ENCODE measurements at places on chromosomes 4 and X.
A peak's percentile ranks its signal among the peaks of the same experiment; 100 is the strongest.

DNA sequence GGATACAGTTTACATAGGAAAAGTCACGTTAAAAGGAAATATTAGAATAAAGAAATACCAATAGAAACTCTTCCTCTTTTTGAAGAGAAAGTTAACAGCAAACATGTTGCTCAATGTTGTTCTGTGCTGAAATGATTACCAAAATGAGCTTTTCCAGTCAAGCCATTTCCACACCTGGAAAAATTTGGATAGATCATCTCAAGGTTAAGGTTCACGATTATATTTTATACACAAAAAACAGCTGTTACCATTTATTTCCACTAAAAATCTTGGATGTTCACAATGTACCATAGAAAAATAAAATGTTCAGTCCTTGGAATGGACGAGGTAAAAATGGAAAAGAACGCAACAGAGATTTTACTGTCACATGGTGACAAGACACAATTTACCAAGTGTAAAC is 218.7 kb downstream of the SCFD2 start:
- no peak for DNase-seq

GRCh38 chr4:76447393-76447851 is 12.4 kb downstream of the SHROOM3 start:
- no peak for DNase-seq

GRCh38 chr4:140099983-140100382 is 54.0 kb downstream of the MAML3 start:
- DNase-seq: no peak

- DNase-seq: no peak
These were observed 136.5 kb downstream of the RNF150 start for GRCh38 chr4:140996766-140997165.

DNA sequence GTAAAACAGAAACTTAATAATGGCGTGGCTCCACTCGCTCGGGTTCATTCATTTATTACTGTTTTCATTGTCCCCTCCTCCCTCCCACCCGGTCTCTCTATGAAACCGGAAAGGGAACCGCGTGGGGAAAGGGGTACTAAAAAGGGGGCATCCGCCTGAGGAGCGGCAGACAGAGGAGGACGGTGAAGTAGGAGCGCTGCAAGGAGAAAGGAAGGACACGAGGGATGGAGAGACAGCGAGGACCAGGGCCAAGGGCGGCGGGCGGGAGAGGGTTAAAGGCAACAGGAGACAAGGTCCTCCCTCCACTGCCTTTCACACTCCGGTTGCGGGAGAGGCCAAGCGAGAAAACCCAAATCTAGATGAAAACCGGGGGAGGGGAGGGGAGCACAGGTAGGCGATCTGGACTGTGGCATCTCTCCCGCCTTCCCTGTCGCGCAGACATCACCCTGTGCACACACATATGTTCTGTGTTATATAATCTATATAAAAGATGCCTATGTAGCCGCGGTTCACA is 829 bp downstream of the ELOVL6 start:
- peak; percentile 22 for DNase-seq

- no peak for DNase-seq
These were observed 11.2 kb upstream of the MID1 start for GRCh38 chrX:10631416-10632145.

DNA sequence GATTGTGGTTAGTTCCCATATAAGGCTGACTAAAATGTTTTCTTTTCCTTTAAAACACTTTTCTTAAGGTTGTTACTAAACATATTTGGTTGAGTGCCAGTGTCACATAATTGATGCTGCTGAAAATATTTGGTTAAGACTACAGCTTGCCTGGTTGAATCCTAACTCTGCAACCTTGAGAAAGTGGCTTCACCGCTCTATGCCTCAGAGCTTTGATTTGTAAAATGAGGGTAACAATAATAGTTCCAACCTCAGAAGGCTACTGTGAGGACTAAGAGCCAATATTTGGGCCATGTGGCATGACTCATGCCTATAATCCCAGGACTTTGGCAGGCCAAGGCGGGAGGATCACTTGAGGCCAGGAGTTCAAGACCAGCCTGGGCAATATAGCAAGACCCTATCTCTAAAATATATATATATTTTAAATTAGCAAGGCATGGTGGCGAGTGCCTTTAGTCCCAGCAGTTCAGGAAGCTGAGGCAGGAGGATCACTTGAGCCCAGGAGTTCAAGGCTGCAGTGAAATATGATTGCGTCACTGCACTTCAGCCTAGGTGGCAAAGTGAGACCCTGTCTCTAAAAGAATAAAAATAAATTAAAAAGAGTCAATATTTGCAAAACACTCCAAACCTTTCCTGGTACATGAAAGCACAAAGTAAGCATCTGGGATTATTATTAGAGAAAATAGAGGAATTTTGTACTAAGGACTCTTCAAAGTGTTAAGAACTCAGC is 7.1 kb upstream of the NEIL3 start:
- DNase-seq: no peak

- no peak for DNase-seq
These were observed 476.9 kb upstream of the SLIT2 start for GRCh38 chr4:19774690-19775256.

GRCh38 chr4:74547042-74547441 is 102.1 kb downstream of the AREG start:
- no peak for DNase-seq

DNA sequence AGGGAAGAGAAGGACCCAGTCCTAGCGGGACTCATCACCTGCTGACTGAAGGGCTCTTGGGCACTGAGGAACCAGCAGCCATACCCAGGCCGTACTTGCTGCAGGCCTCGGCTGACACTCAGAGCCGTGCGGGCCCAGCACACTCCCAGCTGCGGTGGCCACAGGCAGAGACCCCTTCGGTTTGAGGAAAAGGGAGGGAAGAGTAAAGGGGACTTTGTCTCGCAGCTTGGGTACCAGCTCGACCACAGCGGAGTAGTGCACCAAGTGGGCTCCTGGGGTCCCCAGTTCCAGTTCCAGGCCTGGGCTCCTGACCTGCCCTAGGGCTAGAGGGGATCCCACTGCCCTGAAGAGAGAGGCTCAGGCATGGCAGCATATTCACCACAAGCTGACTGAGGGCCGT is 17.9 kb upstream of the OPN1LW start:
- no peak for DNase-seq

DNA sequence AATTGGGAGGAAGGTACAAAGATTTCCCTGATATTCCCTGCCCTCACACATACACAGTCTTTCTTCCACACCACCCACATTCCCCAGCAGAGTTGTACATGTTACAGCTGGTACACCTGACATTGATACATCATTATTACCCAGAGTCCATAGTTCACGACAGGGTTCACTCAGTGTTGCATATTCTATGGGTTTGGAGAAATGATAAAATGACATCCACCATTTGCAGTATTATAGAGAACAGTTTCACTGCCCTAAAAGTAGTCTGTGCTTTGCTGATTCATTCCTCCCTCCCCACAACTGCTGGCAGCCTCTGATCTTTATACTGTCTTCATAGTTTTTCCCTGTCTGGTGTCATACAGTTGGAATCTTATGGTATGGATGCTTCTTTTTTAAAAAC is 15.0 kb downstream of the AGA start:
- no peak for DNase-seq

DNA sequence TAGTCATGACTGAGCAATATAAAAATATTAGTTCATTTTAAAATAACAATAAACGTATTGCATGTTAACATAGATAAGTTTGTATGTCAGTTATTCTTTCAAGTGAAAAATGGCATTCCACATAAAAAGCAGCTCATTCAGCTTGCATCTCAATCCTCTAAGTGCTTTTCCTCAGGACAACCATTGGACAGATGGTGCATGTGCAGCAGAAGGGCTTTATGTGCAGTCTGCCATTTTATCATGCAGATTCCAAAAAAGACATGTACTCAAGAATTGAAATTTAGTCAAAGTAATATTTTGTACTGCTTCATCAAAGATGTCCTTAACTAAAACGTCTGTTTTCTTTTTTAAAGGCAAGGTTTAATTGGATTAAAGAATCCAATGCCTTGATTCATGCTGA is 93.4 kb downstream of the RS1 start:
- no peak for DNase-seq

- no peak for DNase-seq
These were observed 89.2 kb upstream of the EFHC2 start for GRCh38 chrX:44432641-44433040.

DNA sequence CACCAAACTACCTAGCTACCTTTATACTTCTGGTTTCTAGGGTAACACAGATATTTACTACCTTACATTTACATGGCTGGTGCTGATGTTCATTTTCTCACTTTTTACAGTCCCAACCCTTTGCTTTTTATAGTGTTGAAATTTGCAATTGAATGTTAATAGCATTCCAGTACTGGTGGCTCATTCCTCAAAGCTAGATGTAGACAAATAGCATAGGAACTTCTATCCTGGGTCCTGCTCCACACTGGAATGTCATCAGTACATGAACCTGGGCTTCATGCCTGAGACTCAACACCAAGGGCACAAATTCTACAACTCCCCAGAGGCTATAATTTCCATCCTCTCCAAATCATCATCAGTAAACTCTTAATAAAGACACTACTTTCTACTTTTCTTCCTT is 10.3 kb upstream of the TRMT2B start:
- DNase-seq: no peak

DNA sequence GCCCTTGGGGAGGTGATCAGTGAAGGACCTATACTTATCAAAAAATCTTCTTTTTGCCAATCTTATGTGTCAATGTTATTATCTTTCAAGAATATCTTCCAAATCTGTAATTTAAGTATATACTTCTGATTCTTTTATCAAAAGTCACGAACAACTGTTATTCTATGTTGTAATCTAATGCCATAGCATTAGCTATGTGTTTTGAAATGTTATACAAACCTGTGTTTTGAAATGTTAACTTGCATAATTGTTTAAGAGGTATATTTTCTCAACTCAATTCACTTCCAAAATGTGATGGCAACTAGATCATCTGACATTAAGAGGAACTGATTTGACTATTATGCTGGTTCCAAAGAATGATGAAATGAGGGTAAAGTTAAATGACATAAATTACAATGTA is 113.5 kb downstream of the NDST4 start:
- no peak for DNase-seq

GRCh38 chrX:111779582-111779981 is 96.4 kb upstream of the TRPC5OS start:
- DNase-seq: no peak

DNA sequence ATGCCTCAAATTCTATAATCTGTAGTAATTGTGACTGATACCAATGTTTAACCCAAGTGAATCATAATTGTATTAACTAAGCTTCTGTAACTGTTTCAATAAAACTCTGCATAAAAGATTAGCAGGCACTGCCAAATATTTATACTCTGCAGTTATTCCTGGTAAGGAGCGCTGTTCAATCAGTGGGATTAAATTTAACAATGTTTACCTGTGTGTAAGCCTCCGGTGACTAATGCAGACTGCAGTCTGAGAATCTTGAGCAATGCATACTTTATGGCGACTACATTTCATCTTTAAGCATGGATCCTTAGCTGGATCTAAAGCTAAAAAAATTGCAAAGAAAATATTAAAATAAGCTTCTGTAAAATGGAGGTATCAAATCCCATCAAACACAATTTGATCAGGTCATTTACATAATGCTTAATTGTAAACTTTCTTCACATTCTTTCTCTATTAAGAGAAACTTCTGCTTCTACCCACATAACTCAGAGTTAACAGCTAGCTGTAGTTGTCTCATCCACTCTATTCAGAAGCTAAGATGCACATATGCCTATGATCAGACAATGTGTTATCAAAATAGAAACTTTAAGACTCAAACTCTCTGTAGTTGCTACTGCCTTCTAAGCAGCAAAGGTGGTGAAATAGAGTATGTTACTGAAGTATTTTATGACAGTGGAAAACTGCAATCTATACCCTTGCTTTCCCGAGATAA is 234.0 kb downstream of the SPOCK3 start:
- DNase-seq: no peak

DNA sequence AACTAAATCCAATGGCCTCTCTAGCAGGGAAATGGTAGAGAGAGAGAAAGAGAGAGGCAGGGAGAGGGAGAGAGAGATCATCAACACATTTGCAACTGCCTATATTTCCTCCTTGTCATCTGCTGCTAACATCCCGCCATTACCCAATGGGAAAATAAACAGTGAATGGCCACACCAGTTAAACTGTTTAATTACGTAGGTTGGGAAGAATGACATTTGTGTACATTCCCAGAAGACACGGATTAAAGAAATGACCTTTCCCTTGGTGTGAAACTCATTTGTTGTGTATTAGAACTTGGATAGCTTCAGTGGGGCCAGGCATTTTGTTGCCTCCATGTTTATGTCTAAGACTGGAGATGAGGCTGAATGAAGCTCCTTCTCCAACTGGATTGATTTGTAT is 95.8 kb upstream of the GPC4 start:
- no peak for DNase-seq

DNA sequence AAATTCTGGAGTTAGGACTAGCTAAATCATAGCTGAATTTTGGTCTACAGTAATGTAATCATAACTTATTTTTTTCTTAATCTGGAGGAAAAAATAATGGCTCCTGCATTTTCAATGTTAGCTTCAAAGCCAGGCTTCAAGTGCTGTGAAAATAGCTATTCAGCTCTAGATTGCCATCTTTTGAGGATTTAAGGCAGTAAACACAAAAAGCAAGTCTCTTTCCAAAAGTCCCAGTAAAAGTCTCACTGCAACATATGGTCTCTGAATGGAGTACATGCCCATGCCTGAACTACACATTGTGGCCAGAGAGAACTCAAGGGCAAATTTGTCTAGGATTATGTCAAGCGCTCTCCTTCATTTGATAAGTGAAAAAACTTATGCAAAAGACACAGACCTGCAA is 720.9 kb downstream of the FSTL5 start:
- no peak for DNase-seq

DNA sequence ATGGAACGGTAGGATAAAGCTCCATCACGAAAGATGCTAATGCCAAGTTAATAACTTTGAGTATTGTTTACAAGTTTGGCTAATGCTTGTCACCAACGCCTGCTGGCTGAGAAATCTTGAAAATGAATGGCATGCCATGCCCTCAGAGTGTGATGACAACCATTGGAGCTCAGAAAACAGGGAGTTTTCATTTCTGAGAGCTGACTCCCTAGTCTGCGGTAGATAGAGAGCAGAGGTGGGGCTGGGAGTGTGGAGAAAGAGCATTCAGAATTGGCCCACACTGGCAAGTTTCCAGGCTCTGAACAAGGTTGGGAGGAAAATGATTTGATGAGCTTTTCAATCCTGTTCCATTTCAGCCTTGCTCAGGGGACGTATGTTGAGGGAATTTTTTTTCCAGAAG is 183.9 kb downstream of the CPEB2 start:
- DNase-seq: no peak

DNA sequence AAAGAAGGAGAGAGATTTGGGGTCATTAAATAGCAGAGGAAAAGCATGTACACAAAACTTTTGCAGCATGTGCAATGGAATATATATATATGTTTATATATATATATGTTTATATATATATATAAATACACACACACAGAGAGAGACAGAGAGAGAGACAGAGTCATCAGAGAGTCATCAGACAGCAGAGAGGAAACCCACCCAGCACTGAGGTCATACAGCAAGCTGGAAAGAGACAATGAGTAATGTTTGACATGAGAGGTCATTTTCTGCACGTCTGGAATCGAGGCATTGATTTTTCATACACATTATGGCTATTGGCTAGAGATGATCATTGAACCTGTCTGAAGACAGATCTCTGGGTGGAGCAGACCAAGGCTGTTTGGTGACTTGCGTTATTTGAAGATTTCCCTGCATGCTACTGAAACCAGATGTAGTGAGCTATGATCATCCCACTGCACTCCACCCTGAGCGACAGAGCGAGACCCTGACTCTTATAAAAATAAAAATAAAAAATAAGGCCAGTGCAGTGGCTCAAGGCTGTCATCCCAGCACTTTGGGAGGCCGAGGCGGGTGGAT is 48.8 kb upstream of the SHOX start:
- no peak for DNase-seq
